Activated CD4-positive, alpha-beta T cell treated with anti-CD3 and anti-CD28 coated beads for 1 hour (primary cell): ENCODE measurements at places on chromosomes 2 and 18.

GRCh38 chr2:42974169-42974720 is 181.9 kb upstream of the HAAO start:
- DNase-seq, result no peak

DNA sequence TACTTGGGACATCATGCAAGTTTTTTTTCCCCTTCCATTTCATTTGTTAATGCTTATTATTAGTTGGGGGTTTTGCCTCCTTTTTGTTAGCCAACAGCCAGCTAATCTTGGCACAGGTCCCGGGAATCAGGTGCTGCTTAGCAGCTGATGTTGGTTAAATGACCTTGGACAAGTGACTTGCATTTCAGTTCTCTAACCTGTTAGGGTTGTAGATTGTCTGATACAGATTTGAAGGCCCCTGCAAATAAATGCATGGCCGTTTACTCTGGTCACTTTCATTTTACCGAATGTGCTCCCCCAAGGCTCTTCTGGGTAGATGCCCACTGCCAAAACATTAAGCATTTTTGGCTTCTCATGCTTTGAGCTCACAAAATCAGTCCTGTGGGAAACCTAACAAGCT is 120.9 kb downstream of the SPTBN1 start:
- DNase-seq, result no peak

- DNase-seq, result no peak
Observed at GRCh38 chr2:148237911-148238310, 217.0 kb downstream of the MBD5 start.

DNA sequence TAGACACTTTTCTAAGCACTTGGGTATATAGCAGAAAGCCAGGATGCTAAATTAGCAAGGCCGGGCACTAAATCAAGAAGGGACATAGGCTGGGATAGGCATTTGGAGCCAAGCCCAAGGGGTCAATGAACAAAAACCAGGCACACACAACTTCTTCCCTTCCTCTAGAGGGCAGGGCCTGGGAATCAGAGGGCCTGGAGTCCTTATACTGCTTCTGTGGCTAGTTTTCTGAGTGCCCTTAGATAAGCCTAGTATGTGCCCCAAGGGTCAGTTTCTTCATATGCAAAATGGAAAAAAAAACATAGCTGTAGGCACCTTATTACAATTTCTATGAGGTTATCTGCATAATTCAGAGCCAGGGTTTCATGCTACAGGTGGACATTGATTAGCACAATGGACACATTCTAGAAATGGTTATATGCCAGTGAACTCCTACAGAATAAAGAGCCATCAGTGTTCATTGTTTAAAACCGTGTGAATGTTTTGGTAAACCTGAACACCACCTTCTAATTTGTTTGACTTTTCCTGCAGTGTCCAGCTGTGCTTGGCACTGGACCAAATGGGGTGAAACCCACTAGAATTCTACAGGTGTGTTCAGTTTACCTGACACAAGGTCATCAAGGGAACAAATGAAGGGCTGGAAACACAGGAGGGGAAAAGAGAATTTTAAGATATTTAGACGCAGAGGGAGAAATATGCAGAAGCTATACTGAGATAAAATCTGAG is 49.6 kb downstream of the PAX8 start:
- no peak for DNase-seq

DNA sequence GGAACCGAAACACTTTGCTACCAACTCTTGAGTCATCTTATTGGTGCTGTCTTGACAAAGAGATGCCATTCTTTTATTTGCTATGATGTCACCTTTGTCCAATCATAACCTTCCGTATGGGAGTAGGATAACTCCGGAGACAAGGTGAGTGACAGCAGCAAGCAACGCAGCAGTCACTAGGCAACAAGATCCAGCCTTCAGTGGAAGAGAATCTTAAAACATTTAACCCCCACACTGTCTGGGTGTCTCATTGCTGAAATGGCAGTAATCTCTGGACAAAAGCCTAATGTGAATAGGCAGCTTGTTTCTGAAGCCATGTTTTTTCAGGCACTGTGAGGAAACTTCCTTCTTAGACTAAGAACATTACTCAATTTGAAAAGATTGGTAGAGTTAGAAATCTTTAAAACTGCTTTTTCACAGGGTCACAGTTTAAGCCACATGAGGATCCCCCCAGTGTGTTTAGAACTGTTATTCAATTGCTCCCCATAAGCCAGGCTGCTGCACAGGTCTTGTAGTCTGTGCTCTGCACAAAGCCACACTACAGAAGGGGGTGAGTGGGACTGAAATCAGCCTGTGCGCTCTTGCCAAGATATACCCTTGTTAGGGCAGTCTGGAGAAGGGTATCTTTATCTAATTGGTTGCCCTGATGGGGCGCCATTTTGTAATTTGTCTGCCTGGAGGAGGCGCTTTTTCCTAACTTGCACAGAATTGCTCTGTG is 131.5 kb upstream of the STON1 start:
- DNase-seq, result no peak

DNA sequence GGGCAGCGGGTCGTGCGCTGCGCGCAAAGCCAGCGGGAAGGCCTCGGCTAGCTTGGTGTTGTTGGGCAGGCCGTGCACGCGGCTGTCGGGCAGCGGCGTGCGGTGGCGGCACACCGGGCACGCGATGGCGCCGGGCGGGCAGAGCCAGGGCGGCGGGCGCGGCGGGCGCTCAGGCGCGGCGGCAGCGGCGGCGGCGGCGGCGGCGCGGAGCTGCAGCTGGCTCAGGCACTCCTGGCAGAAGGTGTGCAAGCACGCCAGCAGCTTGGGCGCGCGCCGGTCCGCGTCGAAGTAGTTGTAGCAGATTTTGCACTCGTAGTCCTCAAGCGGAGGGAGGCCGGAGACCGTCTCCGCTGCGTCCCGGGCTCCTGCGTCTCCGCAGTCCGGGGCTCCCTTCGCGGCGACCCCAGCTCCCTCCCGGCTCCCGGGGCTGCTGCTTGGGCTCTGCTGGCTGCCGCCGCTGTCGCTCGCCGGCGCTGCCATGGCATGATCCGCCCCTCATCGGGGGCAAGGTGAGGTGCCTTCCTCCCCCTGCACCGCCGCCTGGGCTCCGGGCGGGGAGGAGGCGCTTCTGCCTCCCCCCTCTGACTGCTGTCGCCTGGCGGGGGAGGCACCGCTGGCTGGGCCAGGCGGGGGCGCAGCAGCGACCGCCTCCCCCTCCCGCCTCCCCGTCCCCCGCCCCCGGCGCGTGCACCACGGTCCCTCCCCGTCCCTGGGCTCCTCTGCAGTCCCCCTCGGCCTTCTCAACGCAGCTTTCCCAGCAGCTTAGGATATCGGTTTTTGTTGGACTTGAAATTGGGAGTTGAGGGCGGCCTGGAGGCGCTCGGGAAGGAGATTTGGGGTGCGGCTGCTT is 21.0 kb upstream of the PAX3 start:
- no peak for DNase-seq

DNA sequence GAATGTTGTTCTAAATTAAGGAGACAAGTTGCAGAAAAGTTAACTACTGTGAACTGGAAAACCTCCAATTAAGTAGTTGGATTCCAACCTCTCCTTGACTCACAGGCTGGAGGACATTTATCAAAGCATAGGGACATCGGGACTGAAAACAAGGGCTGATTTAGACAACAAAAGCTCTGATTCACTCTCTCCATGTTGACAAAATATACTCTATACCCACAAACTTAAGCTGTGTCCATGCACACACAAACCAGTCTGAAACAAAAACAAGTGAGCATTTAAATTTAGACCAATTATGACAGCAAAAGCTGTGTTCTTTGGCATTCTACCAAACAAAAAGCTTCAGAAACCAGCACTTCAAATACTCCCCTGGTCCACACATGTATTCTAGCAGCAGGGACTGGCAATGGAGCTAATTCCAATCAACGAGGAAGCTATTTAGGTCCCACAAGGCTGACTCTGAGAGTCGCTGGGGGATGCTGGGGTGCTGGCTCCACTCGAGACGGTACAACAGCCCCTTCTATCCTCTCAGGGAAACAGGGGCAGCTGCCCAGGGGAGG is 71.4 kb downstream of the NXPH2 start:
- DNase-seq, result no peak

GRCh38 chr2:55511508-55512124 is 7.9 kb upstream of the CFAP36 start:
- DNase-seq, result no peak

GRCh38 chr2:69797836-69798289 is 31.6 kb upstream of the GMCL1 start:
- no peak for DNase-seq

- no peak for DNase-seq
Observed at GRCh38 chr2:144310484-144310883, 209.4 kb downstream of the ZEB2 start.

GRCh38 chr2:60641811-60642788 is 88.6 kb upstream of the BCL11A start:
- no peak for DNase-seq

DNA sequence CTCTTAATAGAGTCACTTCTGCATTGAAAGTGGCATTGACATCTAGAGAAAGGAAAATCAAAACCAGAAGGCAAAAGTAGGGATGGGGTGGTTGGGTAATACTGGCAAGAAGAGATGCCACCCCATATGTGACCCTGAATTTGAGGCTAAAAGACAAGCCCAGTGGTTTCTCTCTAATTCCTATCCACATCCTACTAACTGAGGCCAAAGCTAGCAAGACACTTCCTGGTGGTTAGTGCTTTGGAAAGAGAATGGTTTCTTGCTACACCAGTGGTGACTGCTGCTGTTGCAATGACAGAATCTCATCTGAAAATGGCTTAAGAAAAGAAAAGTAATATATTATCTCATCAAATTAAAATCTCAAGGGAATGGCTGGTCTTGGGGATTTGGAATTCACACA is 640.6 kb downstream of the EPHA4 start:
- no peak for DNase-seq

GRCh38 chr2:204566439-204566838 is 21.2 kb downstream of the PARD3B start:
- DNase-seq, result no peak

DNA sequence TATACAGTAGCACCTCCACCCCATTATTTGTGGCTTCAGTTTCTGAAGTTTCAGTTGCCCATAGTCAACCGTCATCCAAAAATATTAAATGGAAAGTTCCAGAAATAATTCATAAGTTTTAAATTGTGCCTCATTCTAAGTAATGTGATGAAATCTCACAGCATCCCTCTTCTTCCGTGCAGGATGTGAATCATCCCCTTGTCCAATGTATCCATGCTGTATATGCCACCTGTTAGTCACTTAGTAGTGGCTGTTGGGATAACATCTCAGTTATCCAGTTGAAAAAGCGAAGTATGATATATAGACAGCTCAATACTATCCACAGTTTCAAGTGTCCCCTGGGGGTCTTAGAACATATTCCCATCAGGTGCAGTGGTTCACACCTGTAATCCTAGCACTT is 119.1 kb upstream of the OTX1 start:
- DNase-seq, result no peak
